ENCODE measurements at places on chromosomes 11 and 22.

DNA sequence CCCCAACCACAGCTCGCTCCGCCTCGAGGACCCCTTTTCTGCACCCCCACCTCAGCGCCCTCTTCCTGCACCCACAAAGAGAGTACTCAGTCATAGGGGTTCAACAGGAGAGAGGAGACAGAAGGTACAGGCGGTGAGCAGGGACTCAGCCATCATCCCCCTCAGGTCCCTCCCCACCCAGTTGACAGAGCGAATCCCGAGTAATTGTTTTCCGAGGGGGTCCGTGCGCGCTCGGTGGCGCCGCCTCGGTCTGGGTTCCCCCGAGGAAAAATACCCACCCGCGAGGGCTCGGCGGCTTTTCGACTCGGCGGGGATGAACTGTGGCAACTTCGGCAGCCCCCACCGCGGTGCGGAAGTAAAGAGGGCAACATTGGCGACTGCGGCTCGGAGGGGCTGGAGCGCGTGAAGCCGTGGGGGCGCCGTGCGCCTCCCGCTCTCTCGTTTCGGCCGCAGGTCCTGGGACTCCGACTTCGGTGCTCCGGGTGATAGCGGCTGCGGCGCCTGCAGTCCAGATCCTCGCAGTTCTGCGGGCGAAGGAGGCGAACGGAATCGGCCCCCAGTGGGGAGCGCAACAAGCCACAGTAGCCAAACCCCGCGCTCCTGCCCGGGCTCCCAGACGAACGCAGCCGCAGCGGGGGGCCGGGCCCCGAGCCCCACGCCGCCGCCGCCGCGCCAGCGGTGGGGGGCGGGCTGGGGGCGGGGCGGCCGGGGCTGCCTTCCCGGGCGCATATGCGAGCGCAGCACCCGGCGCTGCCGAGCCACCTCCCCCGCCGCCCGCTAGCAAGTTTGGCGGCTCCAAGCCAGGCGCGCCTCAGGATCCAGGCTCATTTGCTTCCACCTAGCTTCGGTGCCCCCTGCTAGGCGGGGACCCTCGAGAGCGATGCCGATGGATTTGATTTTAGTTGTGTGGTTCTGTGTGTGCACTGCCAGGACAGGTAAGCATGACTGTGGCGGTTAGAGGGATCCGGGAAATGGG, at the start of gene NELL1:
TSS of gene NELL1 (plus strand) at position 743 of the 976 bp plus-strand sequence.
- no peak for DNase-seq

DNA sequence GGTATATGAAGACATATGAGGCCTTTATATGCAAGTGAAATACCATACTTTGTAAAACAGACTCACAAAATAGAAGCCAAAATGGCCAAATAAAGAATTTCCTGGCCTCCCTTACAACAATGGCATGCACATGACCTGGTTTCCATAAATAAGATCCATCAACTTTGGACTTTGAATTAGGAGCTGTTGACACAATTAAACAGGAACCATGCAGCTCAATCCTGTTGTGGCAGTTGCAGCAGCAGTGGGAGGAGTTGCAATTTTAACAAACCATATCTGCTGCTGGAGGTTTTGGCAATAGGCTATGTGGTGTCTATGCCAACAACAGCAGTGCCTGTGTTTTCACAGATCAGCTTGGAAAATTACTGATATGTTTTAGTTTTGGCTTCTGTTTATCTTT, 818.6 kb downstream of the FAM181B start:
- no peak for DNase-seq

DNA sequence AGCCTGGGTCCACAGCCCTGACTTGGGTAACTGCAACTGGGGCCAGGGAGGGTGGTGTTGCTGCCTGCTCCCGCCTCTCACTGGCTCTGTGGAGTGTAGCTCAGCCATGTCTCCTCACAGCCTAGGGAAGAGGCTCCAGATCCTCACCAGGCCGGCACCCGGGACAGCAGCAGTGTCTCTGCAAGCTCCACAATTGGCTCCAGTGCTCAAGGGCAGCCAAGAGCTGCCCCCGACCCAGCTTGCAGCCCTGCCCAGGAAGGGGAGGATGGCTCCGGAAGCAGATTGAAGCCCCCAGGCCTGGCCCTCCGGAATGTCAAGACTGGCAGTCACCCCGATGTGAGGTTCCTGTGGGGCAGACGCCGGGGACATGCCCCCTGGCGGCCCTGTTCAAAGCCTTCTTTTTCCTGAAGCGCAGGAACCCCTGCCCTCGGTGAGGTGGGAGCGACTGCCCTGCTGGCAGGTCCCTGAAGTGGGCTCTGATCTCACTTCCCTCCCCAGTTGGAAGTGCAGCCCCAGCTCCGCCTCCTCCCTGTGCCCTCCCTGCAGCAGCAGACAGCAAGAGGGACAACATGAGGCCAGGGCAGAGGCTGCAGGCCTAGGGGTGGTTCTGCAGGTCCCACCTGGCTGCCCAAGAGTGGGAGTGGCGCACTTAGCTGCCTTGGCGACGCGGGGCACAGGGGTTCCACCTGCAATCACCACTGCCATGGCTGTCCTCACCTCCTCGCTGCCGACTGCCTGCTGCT, 816.2 kb upstream of the LUZP2 start:
- no peak for DNase-seq

DNA sequence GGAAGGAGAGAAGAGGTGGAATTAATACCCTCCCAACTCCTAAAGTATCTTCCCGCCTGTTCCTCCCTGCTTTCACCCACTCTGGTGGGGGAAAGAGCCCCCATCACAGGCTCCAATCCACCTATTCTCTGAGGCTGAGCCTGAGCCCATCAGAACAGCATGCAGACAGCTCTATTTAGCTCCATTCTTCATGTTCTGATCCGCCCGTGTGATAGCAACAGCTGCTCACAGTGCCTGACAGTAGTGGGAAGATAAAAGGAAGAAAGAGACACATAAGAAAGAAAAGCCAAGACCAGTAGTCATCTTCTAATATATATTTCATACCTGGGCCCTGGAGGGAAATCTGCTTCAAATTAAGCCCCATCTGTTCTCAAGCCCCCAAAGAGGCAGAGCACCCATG, 80.3 kb upstream of the AKIP1 start:
- DNase-seq, result no peak

GRCh38 chr11:10846660-10847059, 11.2 kb downstream of the ZBED5 start:
- DNase-seq, result no peak

DNA sequence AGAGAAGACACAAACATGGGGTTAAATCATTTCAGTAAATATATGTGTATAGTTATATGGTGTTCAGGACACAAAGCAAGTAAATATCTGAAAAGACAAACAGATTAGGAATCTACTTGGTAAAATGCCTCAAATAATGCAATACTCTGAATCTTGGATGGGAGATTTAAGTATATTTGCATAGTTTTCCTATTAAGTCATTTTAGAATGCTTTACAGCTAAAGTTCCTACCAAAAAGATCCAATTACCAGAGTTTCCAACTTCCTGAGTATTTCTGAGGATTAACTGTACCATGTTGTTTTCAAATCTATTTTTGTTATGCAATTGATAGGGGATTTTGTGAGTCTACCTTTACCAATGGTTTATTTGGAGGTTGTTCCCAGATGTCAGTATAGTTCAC, 424.4 kb upstream of the CCDC179 start:
- DNase-seq, result no peak

DNA sequence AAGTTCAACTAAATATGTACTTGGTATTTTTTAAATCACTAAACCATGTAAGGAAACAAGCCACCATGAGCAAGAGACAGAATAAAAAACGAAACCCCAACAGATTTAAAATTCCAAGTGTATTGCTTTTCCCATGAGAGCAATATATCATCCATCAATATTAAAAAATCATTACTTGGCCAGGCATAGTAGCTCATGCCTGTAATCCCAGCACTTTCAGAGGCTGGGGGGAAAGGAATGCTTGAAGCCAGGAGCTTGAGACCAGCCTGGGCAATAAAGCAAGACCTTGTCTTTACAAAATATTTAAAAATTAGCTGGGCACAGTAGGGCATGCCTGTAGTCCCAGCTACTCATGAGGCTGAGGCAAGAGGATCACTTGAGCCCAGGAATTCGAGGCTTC, 190.8 kb downstream of the TTC28 start:
- DNase-seq, result no peak

DNA sequence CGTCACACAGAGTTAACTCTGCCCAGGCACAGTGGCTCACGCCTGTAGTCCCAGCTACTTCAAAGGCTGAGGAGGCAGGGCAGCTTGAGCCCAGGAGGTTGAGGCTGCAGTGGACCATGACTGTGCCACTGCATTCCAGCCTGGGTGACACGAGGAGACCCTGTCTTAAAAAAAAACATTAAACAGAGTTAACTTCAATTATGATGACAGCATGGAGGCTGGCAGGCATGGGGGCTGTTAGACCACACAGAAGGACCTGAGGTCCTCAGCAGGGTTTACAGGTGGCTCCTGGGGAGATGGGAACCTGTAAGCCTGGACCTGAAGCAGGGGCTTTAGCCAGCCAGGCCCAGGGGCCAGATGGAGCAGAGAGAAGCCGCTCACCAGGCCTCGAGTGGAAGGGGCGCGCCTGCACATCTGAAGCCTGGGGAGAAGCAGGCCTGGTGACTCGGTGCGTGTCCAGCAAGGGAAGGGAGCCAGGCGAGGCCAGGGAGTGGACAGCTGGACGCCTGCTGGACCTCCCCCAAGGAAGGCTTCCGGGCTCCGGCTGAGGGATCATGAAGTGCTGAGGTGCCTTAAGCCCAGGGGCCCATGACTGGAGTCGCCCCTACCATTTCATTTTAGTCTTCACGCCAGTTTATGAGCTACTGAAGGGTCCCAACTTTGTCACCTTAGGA, 25.3 kb downstream of the RPUSD4 start:
- no peak for DNase-seq

- no peak for DNase-seq
These were observed 133.2 kb upstream of the TEAD1 start for GRCh38 chr11:12540913-12541582.

DNA sequence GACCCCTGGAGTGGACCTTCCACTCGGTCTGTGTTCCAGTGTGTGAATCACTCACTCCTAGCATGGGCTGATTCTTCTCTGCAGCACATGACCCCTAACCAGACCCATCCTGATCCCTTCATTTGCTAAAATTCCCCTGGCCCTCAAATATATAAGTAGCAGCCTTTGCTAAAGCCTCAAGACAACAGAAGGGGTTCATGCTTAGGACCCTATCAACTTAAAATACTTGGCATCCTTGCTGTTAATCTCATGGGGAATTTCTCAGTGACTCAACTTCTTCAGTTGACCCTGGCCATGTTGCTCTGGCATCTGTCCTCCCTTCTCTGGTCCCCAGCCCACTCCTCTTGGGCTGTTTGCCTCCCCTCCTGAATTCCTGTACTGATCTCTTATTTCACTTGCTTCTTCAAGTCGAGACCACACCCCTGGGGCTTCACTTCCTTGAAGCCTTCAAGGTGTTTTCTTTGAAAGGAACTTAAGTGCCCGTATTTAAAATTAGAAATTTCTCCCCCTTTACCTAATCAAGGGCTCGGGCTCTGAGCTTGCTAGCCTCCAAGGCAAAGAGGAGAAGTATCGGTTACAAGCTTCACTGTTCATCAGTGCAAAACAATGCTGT, 23.6 kb downstream of the NNMT start:
- DNase-seq, result no peak

DNA sequence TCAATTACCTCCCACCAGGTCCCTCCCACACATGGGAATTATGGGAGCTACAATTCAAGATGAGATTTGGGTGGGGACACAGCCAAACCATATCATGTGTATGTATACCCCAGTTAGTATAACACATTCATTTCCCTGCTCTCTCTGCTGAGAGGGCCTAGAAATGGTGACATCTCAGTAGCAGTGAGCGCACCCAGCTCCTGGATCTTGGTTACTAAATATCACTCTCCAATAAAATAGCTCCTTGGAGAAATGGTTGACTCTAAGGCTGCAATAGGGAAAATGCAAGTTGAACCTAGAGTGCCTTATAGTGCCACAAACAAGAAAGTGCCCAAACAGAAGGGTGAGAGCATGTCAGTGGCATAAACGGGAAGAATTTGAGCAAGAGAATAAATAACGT, 59.6 kb downstream of the ARHGEF12 start:
- no peak for DNase-seq

DNA sequence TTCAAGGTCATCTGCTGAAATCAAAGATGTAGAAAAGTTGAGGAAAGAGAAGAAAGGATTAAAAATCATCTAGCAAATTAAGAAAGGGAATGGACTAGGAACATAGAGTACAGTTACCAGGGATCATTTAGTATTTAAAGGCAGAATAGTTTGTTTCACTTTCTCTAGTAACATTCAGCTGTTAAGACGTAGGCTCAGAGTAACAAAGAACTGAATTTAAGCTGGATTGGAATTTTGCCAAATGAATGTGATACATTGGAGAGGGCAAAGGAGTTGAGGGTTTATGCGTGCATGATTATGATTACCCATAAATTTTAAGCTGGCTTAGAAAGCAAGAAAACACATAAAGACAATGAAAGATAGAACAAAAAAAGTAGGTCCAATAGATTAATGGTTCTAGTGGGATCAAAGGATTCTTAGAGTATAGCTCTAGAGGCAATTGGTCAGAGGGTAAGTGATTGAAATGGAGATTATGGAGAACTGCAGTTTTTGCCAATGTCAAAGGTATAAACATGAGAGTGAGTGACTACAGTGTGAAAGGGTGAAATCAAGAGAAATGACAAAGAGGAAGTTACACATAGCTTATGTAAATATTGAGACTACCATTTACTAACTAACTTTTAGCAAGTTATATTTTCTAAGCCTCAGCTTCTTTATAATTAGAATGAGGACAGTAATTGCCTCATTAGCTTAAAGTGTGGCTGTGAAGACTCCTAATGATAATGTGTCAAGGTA, 190.0 kb downstream of the GRIA4 start:
- DNase-seq, result no peak

DNA sequence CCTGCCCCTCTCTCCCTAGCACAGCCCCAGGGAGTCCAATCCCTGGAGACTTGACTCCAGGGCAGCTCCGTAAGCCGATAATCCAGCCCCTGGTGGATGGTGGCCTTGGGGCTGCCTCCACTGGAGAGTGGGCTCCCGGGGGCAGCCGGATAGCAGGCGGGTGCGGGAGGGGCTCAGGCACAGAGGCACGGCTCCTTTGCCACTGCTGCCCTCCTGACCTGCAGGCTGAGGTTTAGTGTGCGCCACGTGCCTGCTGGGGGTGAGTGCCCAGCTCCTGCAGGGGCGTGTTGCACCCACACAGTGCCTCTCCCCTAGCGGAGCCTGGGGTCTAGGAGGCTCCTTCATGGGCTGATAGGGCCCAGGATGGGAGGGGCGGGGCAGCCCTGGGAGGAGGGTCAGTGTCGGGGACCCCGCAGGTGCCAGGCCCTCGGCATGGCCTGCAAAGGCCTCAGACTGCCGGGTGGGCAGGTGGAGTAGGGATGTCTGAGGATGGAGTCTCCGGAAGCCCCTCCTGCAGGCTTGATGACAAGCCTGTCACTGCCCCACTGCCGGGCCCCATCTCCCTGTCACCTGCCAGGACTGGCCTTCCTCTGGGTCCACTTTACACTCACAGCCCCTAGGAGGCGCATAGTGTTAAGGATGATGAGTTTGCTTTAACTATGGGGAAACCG, 5.6 kb downstream of the DUSP8 start:
- DNase-seq, result no peak

Measured in activated CD4-positive, alpha-beta T cell treated with anti-CD3 and anti-CD28 coated beads, Interleukin-2, amount 50 U/mL, for 4 hours (primary cell).